ENCODE measurements at places on chromosomes 4 and X.

GRCh38 chr4:144574000-144574399 lies 72.0 kb upstream of the HHIP start:
- H3K4me3 ChIP-seq, result no peak overlapping the region
- H3K36me3 ChIP-seq, result no peaks in the 10 kb centered on the region
- no peaks in the 10 kb centered on the region for H3K27me3 ChIP-seq
- H3K27ac ChIP-seq, result no peak overlapping the region

GRCh38 chrX:154369449-154370299 lies 4.8 kb downstream of the FLNA start:
- H3K4me3 ChIP-seq, result peak overlapping the region; percentile 95
- H3K27ac ChIP-seq, result peak overlapping the region; percentile 93
- peaks cover 13% of the 10 kb centered on the region for H3K4me1 ChIP-seq
- no peaks in the 10 kb centered on the region for H3K27me3 ChIP-seq
- peaks cover 28% of the 10 kb centered on the region for H3K36me3 ChIP-seq

- no peak overlapping the region for H3K27ac ChIP-seq
- DNase-seq, result peak; percentile 41
- H3K27me3 ChIP-seq, result peaks cover 6% of the 10 kb centered on the region
- H3K36me3 ChIP-seq, result peaks cover 34% of the 10 kb centered on the region
- no peak overlapping the region for H3K4me3 ChIP-seq
These were observed 53.1 kb downstream of the CCNI start for GRCh38 chr4:77022560-77023179.

DNA sequence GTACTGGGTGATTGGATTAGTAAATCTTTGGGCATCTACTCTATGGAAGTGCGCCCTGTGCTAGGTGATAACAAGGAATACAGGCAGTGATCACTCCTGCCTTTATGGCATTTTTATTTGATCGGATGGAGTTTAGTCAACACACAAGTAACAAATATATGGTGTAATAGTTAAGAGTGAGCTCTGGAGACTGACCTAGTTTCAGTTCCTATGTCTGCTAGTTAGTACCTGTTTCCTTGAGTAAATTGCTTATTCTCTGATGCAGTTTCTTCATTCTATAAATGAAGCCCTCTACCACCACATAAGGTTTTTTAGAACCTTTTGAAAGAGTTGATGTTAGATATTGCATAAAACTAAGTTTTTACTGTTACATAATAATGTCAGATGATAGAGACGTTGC lies 134.6 kb downstream of the KDM6A start:
- H3K4me1 ChIP-seq, result peaks cover 11% of the 10 kb centered on the region
- H3K4me3 ChIP-seq, result no peak overlapping the region
- H3K27ac ChIP-seq, result no peak overlapping the region

DNA sequence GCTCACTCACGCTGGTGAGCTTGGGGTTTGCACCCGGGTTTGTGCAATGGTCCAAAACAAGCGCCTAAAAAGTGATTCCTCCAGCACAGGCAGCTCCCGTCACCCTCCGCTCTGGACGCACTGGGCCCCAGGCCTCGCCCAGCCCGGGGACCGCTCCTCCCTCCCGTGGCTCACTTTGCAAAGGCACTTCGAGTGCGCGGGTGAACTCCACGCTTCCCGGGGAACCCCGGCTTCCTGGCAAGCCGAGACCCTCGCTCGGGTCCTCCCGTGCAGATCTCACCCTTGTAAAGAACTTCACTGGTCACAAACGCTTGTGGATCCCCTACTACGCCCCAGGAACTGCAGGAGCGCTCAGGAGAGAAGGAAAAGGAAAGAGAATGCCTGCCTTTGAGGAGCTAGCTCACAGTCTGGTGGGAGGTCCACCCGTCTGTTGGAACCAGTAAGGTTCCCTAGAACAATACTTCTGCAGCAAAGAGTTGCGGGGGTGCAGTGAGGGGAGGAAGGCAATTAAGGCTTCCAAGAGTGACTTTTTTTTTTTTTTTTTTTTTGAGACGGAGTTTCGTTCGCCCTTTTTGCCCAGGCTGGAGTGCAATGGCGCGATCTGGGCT lies at the start of gene CTPS2:
Gene CTPS2 (minus strand): TSS at position 122 of the 608 bp plus-strand sequence. CDS start 9,767 bp downstream, outside the sequence.
- DNase-seq, result peak; percentile 85
- peaks cover 3% of the 10 kb centered on the region for H3K36me3 ChIP-seq
- H3K27ac ChIP-seq, result peak within 1 kb of the TSS; percentile 81
- H3K4me3 ChIP-seq, result peak within 1 kb of the TSS; percentile 89
- peaks cover 15% of the 10 kb centered on the region for H3K4me1 ChIP-seq
